ENCODE measurements at places on chromosomes 7 and 10.

GRCh38 chr7:159091041-159091440 lies 53.6 kb downstream of the VIPR2 start:
- DNase-seq = no peak

DNA sequence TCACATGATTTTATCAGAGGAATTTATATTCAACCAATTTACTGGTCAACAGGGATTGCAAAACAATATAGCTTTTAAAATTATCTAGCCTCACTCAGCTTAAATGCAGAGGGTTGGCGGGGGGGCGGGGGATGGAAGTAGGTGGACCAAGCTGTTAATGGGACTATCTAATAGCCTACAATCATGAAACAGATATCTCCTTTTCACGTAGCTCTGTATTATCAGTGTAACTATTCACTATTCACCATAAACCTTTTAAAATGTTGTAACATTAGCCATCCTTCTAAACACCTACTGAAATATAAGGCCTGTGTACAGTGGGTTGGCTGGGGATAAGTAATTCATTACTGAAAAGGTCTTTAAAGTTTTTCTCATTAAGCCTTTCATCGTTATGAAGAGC lies 56.2 kb downstream of the MINDY3 start:
- no peak for DNase-seq

- DNase-seq = no peak
Observed at GRCh38 chr7:149071641-149072437, 18.7 kb downstream of the ZNF786 start.

DNA sequence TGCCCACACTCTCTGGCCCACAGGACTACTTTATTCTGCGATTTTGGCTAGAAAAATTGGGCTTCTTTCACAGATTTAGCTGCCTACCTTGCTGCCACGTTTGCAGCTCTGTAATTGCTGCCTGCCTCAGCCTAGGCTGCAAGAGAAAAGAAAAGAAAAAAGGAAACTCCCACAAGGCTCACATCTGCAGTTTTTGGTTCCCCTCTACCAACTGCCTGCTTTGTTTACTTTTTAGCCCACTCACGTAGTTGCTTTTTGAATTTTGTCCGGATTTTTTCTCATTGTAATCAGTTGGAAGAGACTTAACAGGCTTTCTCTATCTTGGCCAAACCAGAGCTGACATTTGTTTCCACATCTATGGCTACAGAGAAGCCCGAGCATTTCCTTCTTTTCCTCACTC lies 24.3 kb downstream of the SUN3 start:
- no peak for DNase-seq

- DNase-seq = no peak
Observed at GRCh38 chr10:924524-924859, 7.0 kb downstream of the LARP4B start.

DNA sequence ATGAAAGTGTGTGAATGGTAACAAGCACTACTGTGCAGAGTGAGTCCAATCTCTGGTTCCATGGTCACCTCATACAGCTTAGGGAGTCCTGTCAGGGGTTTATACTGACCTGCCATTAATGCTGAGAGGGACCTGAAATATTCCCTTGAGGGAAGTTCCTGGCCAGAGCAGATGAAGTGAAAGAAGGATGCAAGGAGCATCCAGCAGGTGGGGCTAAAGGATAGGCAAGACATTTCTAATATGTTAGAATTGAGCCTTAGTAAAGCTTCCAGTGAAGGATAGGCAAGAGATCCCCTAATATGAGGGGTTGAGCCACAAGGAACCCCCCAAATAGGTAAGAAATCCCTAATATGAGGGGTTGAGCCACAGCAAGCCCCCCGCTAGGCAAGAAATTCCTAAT lies 25.5 kb upstream of the FAM221A start:
- no peak for DNase-seq

DNA sequence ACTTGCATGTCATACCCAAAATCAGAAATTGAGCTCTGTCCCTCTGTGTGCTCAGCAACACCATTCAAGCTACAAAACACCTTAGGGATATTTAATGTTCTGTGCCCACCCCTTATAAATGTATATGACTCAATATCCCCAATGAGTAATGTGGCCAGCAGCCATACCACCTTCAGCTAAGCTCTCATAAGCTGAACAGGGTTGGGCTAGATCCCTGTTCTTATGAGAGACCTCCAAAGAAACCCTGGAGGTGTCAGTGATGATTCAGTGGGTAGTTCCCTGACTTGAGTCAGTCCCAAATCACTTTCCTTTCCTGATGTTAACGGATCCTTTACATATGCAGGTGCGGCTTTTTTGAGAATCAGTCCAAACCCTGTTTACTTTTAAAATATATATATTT lies 253.8 kb downstream of the CREB5 start:
- DNase-seq = no peak

GRCh38 chr7:74222851-74223710 lies 13.3 kb downstream of the LAT2 start:
- DNase-seq = no peak

DNA sequence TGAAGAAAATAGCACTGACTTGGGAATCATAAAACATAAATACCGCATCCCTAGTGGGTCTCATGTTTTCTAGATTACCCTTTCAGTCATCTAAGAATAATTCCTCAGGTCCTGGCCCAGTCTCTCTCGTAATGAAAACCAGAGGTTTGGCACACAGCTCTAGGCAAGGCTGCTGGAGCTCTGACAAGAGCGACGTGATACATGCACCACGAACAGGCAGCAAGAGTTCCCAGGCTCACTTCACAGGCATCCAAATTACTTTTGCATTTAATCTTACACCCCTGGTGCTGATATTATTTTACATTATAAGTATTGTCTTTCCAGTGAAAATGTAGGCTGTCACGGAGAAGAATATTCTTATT lies 105.2 kb downstream of the THSD7A start:
- DNase-seq = no peak

- DNase-seq = no peak
Observed at GRCh38 chr10:32459051-32459698, 13.2 kb downstream of the CCDC7 start.

- no peak for DNase-seq
Observed at GRCh38 chr10:6843481-6843881, 263.4 kb upstream of the PRKCQ start.

DNA sequence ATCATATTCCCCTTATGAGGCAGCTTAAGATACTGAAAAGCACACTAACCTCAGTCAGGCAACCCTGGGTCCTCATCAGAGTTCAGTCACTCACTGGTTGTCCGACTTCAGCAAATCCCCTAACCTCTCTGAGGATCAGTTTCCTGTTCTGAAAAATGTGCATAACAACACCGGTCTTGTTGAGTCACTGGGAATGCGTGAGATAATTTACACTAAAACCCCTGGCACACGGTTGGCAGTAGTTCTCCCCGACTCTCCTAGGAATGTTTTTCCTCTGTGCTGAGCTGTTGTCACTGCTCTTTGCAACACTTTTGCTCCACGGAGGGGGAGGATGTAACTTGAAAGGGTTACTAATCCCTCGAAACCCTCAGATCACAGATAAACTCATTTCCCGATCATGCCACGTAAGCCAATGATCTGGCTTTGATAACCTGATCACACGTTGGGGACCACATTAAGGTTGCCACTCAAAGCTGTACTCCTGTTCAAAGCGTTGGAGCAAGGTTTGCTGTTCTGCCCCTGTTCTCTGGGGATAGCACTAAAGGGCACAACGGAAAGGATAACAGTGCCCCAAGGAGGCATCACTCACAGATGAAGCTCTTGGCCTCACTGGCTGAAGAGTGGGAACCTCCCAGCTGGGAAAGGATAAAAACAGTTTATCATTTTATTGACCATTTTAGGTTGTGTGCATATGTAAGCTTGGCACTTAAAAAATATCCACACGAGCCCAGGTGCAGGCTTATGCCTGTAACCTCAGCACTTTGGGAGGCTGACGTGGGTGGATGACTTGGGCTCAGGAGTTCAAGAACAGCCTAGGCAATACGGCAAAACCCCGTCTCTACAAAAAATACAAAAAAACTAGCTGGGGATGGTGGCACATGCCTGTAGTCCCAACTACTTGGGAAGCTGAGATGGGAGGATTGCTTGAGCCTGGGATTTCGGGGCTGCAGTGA lies 5.0 kb upstream of the RBM17 start:
- no peak for DNase-seq

GRCh38 chr10:24215603-24216002 lies 6.7 kb downstream of the KIAA1217 start:
- no peak for DNase-seq

DNA sequence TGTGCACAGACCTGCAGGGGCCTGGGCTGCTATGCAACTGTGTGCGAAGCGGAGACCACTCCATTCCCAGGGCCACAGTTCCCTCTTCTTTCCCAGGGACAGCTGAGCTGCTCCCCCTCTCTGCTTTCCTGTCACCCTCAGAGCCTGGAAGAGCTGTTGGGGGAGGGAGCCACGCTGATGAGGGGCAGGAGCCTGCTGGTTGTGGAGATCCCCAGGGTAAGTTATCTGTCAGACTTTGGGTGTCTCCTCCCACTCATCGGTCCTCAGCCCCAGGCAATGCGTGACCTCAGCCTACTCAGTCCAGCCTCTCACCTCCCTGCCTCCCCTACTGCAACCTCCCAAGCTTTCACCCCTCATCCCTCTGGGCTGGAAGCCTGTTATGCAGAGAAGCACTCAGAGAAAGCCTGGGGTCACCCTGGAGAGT lies 53.5 kb downstream of the ZNF467 start:
- no peak for DNase-seq

GRCh38 chr10:71978476-71978875 lies 14.3 kb downstream of the CHST3 start:
- DNase-seq = no peak

DNA sequence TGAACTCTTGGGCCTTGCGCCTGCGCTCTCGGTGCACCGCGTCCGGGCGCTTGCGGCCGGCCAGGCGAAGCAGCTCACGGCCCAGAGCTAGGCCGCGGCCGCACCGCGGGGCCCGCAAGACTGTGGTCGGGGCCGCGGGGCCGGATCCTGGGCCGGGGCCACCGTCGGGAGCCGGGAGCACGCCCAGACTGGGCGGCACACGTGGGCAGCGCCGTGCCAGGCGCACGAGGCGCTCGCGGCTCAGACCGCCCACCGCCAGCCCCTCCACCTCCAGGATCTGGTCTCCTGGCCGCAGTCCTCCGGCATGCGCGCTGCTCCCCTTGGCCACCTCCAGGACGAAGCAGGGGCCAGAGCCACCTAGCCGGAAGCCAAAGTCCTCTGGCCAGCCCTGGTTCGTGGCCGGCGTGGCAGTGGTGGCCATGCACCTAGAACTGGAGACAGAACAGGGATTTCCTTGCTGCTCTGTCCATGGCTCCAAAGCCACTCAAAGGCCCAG lies at the start of gene GRID2IP:
Gene GRID2IP, minus strand, starts transcription at position 446 of the 496 bp plus-strand sequence. Its CDS starts 25 bp downstream, at position 421.
- no peak for DNase-seq

GRCh38 chr10:88932539-88933256 lies 19.9 kb downstream of the ACTA2 start:
- DNase-seq = peak; percentile 32

DNA sequence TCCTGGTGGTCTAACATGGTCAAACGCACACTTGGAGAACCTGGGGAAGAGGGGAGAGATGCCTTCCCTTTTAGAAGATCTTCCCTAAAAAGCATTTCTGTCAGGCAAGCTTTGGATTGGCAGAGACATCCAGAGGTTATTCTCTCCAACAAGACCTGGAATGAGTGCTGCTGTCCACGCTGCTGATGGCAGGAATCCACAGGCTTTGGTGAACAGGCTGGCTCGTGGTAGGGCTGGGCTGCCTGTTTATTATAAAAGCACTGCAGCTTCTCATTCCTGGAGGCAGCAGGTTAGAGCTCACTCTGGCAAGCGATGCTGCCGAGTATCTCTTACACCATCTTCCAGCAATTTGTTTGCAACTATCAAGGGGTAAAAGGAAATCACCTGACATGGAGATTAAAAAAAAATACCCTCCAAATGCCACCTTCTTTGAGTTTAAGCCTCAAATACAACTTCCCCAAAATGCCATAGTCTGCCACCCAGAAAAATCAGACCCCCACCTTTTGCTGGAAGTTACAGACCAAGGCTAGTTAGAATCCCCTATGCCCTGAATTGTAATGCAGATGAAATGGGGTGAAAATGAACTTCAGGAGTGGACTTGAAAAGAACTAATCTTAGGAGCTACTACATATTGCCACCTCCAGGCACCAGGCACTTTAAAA lies 152.1 kb upstream of the KMT2E start:
- no peak for DNase-seq

GRCh38 chr10:1187151-1187854 lies 131.1 kb downstream of the WDR37 start:
- DNase-seq = no peak

DNA sequence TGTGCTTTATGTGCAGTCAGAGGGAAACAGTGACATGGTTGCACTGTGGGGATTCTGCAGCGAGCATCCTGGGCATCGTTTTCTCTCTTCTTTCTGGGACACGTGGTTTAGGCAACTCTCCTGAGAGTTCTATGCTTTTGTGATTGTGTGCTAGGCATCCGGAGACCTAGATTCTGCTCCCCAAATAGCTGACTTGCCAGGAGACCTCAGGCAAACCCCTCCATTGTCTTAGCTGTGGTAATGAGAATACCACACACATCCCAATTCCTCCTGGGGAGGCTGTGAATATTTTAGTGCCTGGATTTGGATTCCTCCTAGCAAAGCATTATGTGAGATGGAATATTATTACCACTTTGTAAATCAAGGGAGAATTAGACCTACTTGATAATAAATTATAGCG lies 611.9 kb upstream of the C7orf33 start:
- no peak for DNase-seq

- no peak for DNase-seq
Observed at GRCh38 chr10:104993085-104993484, 352.0 kb downstream of the SORCS3 start.
